NCI-H2029 treated with DMSO at 0.1 percent for 48 hours (cell line): ENCODE measurements at places on chromosomes 3 and 15.

- DNase-seq = no peak
Observed at GRCh38 chr3:73540969-73541740, 83.6 kb downstream of the PDZRN3 start.

DNA sequence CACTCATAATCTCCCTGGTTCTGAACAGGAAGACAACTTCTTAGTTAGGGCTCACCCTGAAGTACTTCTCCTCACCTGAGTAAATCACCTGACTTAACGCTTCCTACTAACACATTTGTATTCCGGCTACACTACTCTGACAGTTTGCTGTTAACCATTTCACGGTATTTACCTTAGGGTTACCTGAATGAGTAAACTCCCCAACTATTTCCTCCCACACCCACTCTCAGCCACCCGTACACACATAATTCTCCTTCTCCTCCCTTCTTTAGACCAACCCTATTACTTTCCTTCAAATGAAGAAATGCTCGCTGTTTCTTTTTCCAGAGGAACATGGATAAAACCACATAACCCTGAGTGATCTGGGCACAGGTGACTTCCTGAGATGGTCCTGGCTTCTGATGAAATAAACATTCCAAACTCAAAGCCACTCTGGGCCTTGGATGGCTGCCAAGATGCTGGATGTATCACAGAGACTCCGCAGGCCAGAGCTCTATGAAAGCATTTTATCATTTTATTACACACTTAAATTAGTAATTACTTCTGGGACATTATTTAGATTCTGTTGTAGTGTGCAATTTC is 183.6 kb upstream of the ATP11B start:
- peak; percentile 90 for DNase-seq

DNA sequence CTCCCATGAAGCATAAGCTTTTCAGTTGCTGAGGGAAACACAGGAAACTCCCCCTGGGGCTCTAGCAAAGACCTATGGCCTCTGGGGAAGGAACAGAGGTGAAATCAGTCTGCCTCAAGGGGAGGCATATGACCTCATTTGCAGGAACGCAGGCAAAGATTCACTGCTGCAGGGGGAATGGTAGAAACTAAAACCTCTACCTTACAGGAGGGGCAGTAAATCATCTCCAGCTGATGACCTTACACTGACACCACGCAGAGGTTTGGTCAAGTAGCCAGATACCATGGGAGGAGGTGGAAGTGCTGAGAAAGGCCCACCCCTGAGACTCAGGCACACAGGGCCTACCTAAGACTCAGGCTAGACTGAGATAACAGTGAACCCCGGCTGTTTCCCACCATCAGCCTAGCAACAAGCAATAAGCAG is 81.1 kb downstream of the RAD18 start:
- DNase-seq = no peak

- DNase-seq = peak; percentile 36
Observed at GRCh38 chr15:59104912-59105732, at the start of gene CCNB2. CCNB2 (plus strand) TSS chr15:59105146; CDS start chr15:59105269, 123 bp downstream.
